Stimulated activated CD4-positive, alpha-beta T cell treated with anti-CD3 and anti-CD28 coated beads, Interleukin-12 subunit alpha, Interleukin-12 subunit beta, amount 100 ng/mL, for 4 hours (primary cell): ENCODE measurements at places on chromosomes 1 and 21.

DNA sequence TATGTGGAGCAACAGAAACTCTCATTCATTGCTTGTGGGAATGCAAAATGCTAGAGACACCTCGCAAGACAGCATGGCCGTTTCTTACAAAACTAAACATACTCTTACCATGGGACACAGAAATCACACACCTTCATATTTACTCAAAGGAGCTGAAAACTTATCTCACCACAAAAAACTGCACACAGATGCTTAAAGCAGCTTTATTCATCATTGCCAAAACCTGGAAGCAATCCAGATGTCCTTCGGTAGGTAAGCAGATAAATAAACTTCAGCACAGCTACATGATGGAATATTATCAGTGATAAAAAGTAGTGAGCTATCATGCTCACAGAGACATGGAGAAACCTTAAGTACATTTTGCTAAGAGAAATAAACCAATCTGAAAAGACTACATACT lies 124.3 kb downstream of the RERE start:
- no peak for DNase-seq

DNA sequence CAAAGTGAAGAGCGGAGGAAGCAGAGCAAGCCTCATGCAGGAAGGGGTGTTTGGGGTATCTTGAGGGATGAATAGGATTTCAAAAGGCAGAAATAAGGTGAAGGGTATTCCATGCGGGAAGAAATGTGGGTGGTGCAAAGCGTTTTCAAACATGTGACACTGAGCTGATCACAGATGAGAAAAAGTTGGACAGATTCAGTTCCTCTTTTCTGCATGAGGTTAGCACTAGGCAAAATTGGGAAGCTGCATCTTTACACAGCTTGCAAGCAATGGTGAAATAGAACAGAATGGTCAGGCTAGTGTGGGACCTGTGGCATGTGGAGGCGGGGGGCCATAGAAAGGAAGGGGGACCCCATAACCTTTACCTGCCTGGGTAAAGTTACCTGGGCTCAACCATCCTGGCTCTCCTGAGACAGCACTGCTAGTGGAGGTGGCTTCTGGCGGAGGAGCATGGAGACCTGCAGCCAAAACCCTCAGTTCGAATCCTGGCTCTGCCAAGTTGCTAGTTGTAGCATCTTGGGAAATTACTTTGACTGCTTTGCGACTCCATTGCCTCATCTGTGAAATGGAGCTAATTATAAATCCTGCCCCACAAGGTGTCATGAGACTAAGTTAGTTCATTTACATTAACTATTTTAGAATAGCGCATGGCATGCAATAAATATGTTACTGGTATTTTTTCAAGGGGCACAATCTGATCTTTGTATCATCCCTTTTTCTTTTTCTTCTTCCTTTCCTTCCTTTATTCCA lies 16.4 kb downstream of the KCNA10 start:
- no peak for DNase-seq

- DNase-seq = no peak
These were observed 28.2 kb upstream of the CTSK start for GRCh38 chr1:150836129-150836773.

- no peak for DNase-seq
These were observed 10.5 kb upstream of the C1orf21 start for GRCh38 chr1:184376369-184376768.

DNA sequence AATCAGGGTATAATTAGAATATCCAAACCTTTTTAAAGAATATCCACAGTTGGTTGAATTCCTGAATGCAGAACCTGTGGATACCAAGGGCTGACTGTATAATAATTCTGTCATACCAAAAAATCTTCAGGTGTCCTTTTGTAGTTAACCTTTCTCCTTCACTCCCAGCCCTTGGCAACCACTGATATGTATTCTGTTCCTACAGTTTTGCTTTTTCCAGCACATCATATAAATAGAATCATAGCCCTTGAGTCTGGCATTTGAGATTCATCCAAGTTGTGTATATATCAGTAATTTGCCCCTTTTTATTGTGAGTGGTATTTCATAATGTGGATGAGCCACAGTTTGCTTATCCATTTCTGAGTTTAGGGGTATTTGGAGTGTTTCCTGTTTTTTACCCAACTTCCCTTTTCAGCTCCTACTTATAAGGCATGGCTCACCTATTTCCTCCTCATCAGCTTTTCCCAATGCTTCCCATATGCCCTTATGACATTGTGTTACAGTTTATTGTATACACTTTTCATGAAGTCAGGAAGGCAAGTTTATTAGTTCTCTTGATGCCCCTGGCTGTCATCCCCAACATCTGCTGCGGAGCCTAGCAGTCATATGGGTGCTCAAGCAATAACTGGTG lies 35.0 kb upstream of the AGO1 start:
- DNase-seq = no peak

DNA sequence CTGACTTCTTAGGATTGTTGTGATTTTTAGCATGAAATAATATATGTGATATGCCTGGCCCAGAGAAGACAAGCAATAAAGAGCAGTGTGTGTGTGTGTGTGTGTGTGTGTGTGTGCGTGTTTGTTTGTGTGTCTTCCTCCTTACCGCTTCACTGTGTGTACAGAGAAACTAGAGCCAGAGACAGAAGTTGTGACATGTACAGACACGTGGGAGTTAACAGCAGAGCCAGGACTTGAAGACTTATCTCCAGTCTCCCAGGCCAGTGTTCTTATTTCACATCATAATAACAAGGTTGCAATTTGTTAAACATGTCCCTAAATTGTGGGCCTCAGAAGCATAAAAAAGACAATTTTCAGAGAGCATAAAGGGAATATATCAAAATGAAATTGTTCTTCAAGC lies 192.0 kb upstream of the JUN start:
- DNase-seq = no peak

GRCh38 chr1:9689011-9689706 lies 37.6 kb downstream of the PIK3CD start:
- peak; percentile 86 for DNase-seq

DNA sequence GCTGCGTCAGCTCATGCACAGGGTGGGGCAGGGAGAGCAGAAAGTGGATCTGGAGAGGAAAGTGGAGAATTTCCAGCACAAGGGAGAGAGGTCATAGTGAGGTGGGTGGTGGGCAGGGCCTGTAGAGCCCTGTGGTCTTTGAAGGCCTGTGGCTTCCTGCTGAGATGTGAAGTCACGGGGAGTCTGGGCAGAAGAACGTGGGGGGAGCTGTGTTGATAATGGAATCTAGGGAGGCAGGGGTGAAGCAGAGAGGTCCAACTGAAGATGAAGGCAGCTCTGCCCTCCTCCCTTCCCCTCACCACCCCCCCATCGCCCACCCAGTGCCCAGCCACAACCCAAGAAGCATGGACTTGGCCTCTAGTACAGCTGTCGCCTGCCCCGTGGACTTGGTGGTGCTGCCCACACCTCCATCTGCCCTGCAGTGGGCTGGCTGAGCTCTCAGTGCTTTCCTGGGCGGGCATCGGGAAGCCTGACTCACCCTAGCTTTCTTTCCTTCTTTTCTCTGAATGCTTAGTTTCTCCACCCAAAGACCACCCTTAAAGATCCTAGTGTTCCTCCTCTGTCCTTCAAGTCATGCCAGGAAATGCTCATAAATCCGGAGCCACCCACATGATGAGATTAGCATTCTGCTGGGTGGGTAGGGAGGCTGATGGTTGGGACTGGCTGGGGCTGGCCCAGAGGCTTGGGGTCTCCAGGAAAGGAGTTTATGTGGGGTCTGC lies 186.1 kb downstream of the TRABD2B start:
- DNase-seq = no peak

- no peak for DNase-seq
These were observed 70.4 kb downstream of the PRPF38A start for GRCh38 chr1:52474807-52475206.

DNA sequence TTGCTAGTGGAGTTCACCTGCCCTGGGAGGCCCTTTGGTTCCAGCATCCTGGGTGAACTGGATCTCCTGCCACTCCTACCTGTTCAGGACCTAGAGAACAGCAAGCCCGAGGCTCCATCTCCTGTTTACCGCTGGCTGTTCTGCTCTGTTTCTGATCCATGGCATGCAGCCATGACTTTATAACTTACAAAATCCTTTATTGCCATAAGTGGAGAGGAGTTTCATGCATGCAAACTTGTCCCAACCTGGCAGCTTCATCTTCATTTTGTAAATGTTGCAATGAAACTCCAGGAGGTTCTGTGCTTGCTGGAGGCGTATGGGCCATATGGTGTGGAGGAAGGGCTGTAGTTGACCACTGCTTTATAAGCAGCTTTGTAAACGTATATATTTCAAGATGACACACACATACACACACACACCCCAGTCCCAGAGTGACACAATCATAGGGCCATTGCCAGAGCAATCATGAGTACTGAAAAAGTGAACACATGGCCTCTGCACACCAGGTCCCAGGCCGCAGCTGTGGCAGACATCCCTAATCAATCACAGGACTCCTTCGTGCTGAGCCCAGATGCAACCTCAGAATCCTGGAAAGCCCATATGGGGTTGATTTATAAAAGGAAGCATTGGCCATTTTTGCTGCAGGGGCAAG lies 69.0 kb downstream of the UBIAD1 start:
- DNase-seq = no peak

DNA sequence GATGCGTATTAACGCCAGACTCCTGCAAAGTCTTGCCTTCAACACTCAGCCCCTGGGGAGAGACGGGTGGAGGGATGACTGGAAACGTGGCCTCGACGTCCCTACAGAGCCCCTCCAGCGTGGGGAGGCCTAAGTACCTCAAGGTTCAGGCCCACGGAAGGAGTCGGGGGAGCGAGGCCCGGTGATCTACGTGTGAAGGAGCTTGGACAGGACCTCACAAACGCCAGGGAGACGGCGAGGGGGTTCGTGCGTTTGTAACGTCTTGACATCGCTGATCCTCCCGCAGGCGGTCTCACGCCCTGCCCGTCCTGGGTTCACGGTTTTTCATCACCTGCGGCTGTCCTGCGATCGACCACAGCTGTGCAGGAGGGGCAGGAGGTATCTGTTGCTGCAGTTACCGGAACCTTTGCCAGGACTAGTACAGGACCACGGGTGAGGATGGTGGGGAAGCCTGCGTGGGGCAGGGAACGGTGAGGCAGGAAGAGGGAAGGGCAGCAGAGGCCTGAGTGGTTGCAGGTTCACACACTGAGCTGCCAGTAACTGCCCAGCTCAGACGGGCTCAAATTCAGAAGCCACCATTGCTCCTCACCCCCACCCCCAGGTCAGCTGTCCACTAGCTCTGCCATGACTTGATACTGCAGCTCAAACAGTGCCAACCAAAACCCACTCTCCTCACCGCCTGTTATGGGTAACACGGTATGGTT lies 889 bp upstream of the CCNL2 start:
- no peak for DNase-seq

- DNase-seq = no peak
These were observed 35.4 kb downstream of the PRDM2 start for GRCh38 chr1:13735168-13735930.

- no peak for DNase-seq
These were observed 184.7 kb downstream of the VPS13D start for GRCh38 chr1:12414444-12415018.

DNA sequence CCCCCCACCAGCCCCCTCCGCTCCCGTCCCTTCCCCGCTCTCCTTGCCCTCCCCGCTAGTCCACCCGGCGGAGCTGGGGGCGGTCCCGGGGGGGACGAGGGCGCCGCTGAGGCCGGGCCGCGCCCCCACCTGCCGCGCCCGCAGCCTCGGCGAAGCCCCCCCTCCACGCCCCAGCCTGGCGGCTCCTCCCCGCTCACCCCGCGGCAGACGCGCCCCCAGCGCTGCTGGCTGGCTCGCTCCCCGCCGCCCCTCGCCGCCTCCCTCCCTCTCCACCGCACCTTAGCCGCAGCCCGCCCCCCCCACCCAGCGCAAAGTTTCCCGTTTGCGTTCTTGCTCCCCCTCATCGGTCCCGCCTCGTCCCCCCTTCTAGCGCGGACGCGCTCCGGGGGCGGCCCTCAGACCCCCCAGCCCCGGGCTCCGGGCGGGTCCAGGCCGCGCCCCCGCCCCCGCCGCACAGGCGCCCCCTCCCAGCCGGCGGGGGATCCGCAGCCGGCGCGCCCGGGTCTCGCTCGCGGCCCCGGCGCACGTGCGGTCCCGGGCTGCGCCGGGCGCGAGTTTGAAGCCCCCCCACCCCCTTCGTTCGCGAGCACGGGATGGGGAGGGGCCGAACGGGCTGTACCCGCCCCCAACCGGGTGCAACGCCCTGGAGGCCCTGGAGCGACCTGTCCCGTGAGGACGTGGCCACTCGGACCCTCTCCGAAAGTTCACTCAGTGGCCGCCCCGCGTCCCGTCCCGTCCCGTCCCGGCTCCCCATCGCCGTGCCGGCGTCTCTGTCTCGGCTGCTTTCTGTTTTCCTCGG lies 623 bp downstream of the PTPRF start:
- DNase-seq = peak; percentile 3

- DNase-seq = no peak
These were observed 1.3 kb downstream of the CLCNKA start for GRCh38 chr1:16023050-16023653.

GRCh38 chr21:36473203-36473602 lies 6.7 kb downstream of the CLDN14 start:
- DNase-seq = no peak

DNA sequence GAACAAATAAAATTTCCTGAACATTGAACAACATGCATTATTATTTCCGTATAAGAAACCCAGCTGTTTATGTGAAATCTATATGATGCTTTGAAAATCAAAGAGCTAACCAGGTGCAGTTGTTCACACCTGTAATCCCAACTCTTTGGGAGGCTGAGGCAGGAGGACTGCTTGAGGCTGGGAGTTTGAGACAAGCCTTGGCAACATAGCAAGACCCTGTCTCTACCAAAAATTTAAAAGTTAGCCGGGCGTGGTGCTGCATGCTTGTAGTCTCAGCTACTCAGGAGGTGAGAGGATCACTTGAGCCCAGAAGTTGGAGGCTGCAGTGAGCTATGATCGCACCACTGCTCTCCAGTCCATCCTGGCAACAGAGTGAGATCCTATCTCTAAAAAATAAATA lies 4.8 kb upstream of the ZNF281 start:
- DNase-seq = no peak

- no peak for DNase-seq
These were observed 388.8 kb downstream of the NTNG1 start for GRCh38 chr1:107529511-107530149.

DNA sequence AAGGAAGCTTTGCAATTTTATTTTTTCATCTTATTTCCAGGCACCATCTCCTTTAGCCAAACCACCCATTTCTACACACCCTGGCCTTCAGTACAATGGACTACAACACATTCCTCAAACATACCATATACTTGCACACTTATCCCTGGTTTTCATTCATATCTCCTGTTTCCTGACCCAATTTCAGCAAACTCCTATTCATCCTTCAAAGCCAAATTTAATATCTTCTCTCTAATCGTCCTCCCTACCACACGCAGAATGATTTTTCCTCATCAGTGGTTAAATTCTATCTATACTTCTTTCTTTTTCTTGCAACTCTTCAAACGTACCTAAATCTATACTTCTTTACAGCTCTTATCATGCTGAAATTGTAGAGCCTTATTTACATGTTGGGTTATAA lies 2.9 kb downstream of the DENND2C start:
- DNase-seq = no peak

DNA sequence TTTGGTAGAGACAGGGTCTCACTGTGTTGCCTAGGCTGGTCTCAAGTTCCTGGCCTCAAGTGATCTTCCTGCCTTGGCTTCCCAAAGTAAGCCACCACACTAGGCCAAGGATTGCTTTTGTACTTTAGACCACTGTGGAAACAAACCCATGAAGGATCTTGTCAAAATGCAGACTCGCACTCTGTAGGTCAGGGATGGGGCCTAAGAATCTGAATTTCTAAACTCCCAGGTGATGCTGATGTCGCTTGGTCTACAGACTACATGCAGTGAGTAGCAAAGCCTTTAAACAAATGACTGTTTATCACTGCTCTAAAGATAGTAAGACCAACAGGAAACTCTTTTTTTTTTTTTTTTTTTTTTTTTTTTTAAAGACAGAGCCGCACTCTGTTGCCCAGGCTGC lies 54.1 kb upstream of the MUTYH start:
- DNase-seq = no peak

GRCh38 chr1:39694026-39694425 lies 2.8 kb upstream of the HPCAL4 start:
- no peak for DNase-seq
